ENCODE measurements at places on chromosomes 13 and 19.
A peak's percentile ranks its signal among the peaks of the same experiment; 100 is the strongest.

DNA sequence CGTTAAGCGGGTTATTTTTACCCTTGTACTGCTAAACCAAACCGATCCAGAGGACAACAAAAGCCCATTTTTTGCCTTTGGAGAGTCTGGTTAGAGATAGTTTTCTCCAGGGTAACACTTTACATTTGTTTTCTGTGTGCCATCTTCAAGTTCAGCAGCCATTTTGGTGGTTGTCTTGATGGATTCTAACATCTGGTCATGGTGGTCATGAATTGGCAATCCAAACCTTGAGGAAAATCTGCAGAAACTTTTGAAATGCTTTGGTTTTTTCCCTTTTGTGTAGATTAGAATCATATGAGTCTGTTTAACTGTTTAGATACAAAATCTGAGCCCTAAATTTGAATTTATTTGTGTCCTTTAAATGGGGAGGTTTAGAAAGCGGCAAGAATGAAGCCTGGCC is 16.6 kb downstream of the HNRNPM start:
- ATAC-seq: no peak

DNA sequence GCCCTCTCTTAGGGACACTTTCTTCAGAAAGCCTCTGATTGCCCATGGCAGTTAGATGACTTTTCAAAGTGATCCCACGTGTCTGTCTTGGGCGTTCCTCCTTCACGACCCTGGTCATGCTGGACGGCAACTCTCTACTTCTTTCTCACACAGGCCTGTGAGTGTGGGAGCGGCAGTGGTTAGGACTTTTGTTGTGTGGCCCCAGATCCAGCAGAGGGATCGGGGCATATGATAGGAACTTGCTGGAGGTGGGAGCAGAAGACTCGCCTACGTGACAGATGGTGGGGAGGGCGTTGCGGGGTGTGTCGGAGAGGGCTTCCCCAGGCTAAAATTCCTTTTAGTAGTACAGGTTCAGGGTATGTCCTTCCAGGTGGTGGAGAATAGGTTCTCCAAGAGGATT is 289.5 kb upstream of the MAB21L1 start:
- ATAC-seq: no peak

DNA sequence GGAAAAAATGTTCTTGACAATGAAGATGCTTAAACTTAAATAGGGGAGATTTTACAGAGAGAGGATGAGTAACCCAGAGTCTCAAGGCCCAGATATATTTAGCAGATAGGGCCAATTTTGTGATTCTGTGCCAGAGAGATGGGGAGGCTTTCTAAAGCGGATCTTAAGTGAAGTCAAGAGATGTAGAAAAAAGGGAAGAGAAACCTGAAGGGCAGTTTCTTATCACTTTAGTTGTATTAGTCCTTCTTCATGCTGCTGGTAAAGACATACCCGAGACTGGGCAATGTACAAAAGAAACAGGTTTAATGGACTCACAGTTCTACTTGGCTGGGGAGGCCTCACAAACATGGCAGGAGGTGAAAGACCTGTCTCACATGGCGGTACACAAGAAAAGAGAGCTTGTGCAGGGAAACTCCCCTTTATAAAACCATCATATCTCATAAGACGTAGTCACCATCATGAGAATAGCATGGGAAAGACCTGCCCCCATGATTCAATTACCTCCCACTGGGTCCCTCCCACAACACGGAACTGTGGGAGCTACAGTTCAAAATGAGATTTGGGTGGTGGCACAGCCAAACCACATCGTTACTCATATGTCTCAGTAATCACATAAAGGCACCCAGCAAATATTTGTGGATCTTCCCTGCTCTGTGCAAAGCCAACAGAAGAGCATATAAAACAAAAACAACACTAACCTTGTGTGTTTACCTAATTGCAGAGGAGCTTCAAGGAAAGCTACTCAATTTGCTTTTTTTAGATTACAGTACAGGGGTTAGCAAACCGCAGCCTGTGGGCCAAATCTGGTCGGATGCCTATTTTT is 102.6 kb upstream of the MYCBP2 start:
- no peak for ATAC-seq

GRCh38 chr13:26300140-26300539 is 46.2 kb downstream of the CDK8 start:
- ATAC-seq: no peak

DNA sequence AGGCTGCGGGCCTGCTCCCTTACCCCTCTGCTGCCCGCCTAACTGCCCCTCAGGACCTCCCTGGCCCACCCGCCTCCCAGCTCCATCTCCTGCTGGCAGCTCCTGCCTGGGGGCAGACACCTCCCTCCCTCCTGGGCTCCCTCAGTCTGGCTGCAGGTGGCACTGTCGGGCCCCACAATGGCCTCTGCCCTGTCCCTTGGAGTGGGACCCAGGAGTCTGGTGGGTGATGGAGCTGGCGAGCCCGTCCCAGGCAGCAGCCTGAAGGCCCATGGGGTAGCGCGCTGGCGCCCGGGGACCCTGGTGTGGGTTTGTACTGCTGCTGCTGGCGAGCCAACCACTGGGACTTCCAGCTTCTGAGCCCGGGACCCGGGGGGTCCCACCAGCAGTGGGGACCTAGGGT is 83.6 kb downstream of the KDM4B start:
- ATAC-seq: no peak

DNA sequence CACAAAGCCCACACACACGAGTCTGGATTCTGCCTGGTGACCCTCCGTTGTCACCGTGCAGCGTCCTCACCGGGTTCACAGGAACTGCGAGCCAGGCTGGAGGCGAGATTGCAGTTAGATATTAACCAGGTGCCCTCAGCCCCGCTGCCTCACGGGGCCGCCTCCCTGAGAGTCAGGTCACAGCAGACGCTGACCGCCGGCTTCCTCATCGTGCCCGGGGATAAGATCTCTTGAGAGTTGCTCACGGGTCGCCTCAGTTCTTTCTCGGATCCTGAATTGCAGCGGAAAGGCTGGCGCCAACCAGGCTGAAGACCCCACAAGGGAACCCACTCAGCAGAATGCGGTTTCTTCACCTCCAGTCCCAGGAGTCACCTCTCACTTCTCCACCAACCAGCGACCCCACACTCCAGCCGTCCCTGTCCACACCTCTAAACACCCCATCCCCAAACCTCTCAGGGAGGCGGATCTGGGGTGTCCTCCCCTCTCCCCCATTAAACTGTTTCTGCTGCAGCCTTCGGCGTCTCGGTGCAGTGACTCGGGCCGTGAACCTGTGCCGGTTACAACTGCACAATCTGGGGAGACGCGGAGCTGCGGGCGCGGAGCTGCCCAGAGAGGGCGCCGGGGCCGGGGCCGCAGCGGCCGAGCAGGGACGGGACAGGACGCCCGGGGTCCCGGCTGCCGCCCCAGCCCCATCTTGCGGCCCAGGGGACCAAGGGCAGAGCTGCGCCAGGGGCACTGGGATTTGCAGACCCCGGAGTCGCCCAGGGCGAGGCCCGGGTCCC is 591 bp downstream of the ZNF823 start:
- ATAC-seq: peak; percentile 54

DNA sequence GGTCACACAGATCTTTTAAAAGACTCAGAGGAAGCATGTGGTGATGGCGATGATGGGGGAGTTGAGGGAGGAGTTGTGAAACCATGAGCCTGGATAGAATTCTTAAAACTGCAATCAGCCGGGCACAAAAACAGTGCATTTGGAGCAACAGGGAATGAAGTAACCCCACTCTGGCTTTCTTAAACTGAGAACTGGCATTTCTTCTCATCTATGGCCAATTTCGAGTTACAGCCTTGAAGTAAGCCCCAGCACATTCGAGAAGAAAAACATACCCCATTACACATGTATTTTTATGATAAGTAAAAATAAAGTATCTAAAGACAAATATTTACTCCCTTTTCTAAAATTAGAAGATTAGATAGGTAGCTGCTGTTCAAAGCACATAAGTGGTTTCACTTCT is 70.1 kb downstream of the DCLK1 start:
- no peak for ATAC-seq

- ATAC-seq: peak; percentile 76
These were observed 22.8 kb upstream of the CEBPG start for GRCh38 chr19:33350538-33351309.

- peak; percentile 75 for ATAC-seq
These were observed 2.6 kb downstream of the LYPD5 start for GRCh38 chr19:43799502-43800142.

DNA sequence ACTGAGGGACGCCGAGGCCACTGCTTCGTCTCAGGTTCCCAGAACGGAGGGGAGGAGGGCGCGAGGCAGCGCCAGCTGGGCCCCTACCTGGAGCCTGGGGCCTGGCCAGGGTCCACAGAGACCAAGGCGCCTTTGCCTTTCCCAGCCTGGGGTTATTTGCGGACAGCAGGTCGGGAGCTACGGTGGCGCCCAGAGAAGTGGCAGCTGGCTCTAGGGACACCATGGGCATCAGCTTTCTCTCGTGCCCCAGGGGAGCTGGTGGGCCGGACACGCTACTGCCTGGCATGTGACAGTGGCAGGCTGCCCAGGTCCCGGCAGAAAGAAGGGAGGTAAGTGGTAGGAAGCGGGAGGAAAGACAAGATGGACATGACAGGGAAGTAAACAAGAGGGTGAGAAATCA is 19.0 kb downstream of the AKT2 start:
- no peak for ATAC-seq

- ATAC-seq: no peak
These were observed 26.1 kb upstream of the FXYD3 start for GRCh38 chr19:35089554-35089953.

DNA sequence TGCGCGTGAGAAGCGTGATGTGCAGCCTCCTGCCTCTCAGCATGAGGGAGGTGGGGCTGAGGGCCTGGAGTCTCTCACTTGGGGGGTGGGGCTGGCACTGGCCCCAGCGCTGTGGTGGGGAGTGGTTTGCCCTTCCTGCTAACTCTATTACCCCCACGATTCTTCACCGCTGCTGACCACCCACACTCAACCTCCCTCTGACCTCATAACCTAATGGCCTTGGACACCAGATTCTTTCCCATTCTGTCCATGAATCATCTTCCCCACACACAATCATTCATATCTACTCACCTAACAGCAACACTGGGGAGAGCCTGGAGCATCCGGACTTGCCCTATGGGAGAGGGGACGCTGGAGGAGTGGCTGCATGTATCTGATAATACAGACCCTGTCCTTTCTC is 8.7 kb downstream of the CD177 start:
- no peak for ATAC-seq

DNA sequence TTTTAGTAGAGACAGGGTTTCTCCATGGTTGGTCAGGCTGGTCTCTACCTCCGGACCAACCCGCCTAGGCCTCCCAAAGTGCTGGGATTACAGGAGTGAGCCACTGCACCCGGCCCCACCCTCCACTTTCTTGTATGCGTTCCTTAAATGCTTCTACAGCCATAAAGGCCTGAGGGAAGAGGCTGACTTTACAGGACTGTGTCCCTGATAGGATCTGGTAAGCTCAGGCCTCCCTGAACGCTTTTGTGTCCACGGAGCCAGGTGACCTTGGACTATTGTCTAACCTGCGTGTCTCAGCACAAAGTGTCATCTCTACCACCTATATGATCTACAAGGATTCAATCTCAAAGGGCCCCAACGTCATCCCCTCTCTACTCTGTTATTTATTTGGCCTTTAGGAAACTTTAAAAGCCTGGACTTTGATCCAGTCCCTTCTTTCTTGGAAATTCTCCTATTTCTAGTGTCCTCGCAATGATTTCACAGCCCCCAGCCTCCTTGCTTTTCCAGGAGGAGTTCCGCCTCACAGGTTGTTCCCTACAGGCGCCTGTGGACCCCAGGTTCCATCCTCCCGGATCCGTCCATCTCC is 701 bp downstream of the ZNF552 start:
- ATAC-seq: no peak

- no peak for ATAC-seq
These were observed 147.5 kb downstream of the CYSLTR2 start for GRCh38 chr13:48801255-48801654.
